ENCODE measurements at places on chromosomes 12 and 14. TPM values are rescaled to one million over a fixed set of nuclear protein-coding genes. Genes with fewer than 3 reads are reported as not detected.

GRCh38 chr14:23033251-23033727, 1.4 kb downstream of the PSMB5 start:
- no peaks in the 10 kb centered on the region for H3K27me3 ChIP-seq
- peaks cover 38% of the 10 kb centered on the region for H3K36me3 ChIP-seq
- H3K4me1 ChIP-seq: peaks cover 39% of the 10 kb centered on the region
- H3K27ac ChIP-seq: peak overlapping the region; percentile 99
- DNase-seq: no peak

- peaks cover 4% of the 10 kb centered on the region for H3K27me3 ChIP-seq
- H3K4me1 ChIP-seq: no peaks in the 10 kb centered on the region
- no peak overlapping the region for H3K27ac ChIP-seq
- H3K4me3 ChIP-seq: no peak overlapping the region
- no peak for DNase-seq
These were observed 539.8 kb downstream of the NRXN3 start for GRCh38 chr14:78709795-78710557.

GRCh38 chr12:95201056-95201670, 16.1 kb downstream of the FGD6 start:
- H3K4me1 ChIP-seq: peaks cover 59% of the 10 kb centered on the region
- peak overlapping the region; percentile 68 for H3K27ac ChIP-seq
- no peak for DNase-seq
- no peaks in the 10 kb centered on the region for H3K27me3 ChIP-seq

DNA sequence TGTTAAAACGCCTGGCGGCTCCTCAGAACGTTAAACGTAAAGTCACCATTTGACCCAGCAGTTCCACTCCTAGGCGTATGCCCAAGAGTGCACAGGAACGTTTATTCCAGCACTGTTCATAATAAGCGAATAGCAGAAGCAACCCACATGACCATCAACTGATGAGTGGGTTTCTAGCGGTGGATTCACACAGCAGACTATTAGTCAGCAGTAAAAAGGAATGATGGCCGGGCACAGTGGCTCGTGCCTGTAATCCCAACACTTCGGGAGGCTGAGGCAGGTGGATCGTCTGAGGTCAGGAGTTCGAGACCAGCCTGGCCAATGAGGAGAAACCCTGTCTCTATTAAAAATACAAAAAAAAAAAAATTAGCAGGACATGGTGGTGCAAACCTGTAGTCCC, 22.4 kb upstream of the FBRSL1 start:
- no peak overlapping the region for H3K4me3 ChIP-seq
- H3K27ac ChIP-seq: no peak overlapping the region
- H3K36me3 ChIP-seq: no peaks in the 10 kb centered on the region
- peaks cover 15% of the 10 kb centered on the region for H3K27me3 ChIP-seq
- no peak for DNase-seq

GRCh38 chr14:89811954-89812575, 142.5 kb downstream of the EFCAB11 start:
- no peaks in the 10 kb centered on the region for H3K27me3 ChIP-seq
- H3K4me1 ChIP-seq: peaks cover 28% of the 10 kb centered on the region
- no peak overlapping the region for H3K4me3 ChIP-seq
- no peaks in the 10 kb centered on the region for H3K36me3 ChIP-seq
- H3K27ac ChIP-seq: no peak overlapping the region

DNA sequence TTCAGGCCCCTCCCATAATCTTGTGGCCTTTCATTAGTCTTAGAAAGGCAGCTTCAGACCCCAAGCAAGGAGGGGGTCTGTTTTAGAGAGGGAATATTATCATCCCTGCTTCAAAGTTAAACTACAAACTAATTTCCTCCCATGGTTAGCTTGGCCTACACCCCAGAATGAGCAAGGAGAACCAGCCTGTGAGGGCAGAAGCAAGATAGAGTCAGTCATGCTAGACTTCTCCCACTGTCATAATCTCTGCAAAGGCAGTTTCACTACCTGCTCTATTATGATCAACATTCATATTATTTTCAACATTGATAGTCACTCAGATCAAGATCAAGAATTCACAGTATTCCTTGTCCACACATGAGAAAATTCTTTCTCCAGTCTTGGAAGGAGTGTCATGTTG, 105.1 kb downstream of the GXYLT1 start:
- no peak for DNase-seq
- no peaks in the 10 kb centered on the region for H3K4me1 ChIP-seq
- no peak overlapping the region for H3K27ac ChIP-seq
- no peaks in the 10 kb centered on the region for H3K27me3 ChIP-seq

DNA sequence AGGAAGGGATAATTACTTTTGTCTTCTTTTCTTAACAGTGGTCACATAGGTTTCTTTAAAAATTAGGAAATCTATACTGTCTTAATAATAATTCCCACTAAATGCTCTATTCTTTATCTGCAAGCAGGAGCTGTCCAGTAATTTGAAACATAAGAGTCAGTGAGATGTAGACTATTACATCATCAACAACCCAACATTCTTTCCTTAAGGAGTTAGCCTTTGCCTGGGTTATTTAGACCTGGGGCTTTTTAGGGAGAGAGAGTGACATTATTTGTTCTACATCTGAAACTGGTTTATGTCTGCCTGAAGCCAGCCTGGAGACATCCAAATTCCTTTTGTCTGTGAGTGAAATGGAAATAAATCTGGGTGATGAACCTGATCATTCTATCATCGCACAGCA, 294.4 kb downstream of the TMTC2 start:
- DNase-seq: no peak
- H3K4me3 ChIP-seq: no peak overlapping the region
- no peaks in the 10 kb centered on the region for H3K27me3 ChIP-seq

DNA sequence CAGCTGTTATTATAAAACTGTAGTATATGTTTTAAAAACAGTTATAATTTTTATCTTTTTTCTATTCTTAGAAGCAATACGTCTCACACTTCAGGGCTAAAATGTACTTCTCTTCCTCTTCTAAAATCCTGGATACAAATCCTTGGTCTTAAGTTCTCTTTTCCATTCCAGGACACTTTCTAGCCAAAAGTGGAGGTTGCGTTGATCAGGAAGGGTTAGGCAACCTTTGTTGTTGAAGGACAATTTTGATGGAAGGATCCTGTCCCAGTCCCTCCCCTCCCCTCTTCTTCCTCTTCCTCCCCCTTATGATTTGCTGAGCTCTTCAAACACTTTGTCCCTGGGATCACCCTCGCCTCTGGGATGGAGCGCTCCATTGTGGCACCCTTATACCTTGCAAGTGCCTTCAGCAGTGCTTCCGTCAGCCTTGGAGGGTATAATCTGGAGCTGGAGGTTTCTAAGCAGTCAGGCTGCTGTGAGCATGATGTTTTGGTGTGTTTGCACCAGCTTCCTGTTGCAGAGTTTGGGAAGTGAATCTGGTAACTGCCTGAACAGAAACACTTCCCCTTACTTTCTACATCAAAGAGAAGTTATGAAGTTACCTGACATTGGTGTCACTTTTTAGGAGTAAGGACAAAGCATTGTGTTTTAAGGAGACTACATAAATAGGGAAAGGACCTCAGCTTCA, 87.4 kb upstream of the SLC38A2 start:
- no peak overlapping the region for H3K4me3 ChIP-seq
- peaks cover 74% of the 10 kb centered on the region for H3K4me1 ChIP-seq
- DNase-seq: no peak
- peaks cover 1% of the 10 kb centered on the region for H3K27me3 ChIP-seq

DNA sequence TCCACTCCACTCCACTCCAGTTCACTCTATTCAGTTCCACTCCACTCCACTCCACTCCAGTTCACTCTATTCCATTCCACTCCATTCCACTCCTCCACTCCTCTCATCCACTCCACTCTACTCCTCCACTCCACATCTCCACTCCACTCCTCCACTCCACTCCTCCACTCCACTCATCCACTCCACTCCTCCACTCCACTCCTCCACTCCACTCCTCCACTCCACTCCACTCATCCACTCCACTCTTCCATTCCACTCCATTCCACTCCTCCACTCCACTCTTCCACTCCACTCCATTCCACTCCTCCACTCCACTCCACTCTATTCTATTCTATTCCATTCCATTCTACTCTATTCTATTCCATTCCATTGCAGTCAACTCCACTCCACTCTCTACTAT, 9.8 kb downstream of the SERPINA5 start:
- no peak overlapping the region for H3K4me3 ChIP-seq
- H3K27ac ChIP-seq: no peak overlapping the region
- H3K27me3 ChIP-seq: no peaks in the 10 kb centered on the region
- no peaks in the 10 kb centered on the region for H3K4me1 ChIP-seq

GRCh38 chr14:64906022-64906421, 8.2 kb upstream of the CHURC1 start:
- H3K4me1 ChIP-seq: peaks cover 10% of the 10 kb centered on the region
- H3K27ac ChIP-seq: no peak overlapping the region

GRCh38 chr14:35754671-35755070, 54.4 kb downstream of the RALGAPA1 start:
- DNase-seq: no peak
- no peak overlapping the region for H3K27ac ChIP-seq
- peaks cover 7% of the 10 kb centered on the region for H3K4me1 ChIP-seq

- H3K36me3 ChIP-seq: peaks cover 16% of the 10 kb centered on the region
- H3K27ac ChIP-seq: peak overlapping the region; percentile 94
- peaks cover 29% of the 10 kb centered on the region for H3K4me1 ChIP-seq
- peak overlapping the region; percentile 99 for H3K4me3 ChIP-seq
- H3K27me3 ChIP-seq: peaks cover 9% of the 10 kb centered on the region
These were observed 1.0 kb upstream of the DDX23 start for GRCh38 chr12:48852734-48853688.

- no peak for DNase-seq
- peaks cover 52% of the 10 kb centered on the region for H3K4me1 ChIP-seq
- no peak overlapping the region for H3K4me3 ChIP-seq
- no peaks in the 10 kb centered on the region for H3K36me3 ChIP-seq
- no peaks in the 10 kb centered on the region for H3K27me3 ChIP-seq
- H3K27ac ChIP-seq: no peak overlapping the region
These were observed 141.0 kb upstream of the ARHGAP5 start for GRCh38 chr14:31936115-31936514.

DNA sequence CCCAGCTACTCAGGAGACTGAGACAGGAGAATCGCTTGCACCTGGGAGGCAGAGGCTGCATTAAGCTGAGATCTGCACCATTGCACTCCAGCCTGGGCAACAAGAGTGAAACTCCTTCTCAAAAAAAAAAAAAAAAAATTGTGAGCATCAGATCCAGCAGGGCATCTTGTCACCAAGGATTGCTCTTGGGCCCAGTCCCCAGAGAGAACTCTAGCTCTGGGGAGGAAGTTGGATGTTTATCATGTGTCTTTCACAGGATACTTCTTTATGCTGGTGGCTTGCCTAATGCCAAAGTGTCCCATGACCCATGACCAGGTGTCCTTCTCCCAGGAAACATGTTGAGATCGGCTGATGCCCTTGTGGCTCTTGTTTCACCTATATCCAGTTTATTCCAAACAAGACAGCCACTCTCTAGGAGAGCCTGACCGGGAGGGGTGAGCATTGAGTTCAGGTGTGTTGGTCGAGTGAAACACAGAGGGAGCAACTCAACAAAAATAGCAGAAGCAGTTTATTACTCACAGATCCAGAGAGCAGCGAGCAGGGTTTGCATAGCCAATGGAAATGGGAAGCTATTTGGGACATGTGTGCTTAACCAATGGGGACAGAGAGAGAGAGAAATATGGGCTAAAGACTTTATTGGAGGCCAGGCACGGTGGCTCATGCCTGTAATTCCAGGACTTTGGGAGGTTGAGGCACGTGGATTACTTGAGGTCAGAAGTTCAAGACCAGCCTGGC, 6.6 kb upstream of the TCHP start:
- no peak for DNase-seq
- peaks cover 25% of the 10 kb centered on the region for H3K4me1 ChIP-seq
- no peaks in the 10 kb centered on the region for H3K36me3 ChIP-seq

DNA sequence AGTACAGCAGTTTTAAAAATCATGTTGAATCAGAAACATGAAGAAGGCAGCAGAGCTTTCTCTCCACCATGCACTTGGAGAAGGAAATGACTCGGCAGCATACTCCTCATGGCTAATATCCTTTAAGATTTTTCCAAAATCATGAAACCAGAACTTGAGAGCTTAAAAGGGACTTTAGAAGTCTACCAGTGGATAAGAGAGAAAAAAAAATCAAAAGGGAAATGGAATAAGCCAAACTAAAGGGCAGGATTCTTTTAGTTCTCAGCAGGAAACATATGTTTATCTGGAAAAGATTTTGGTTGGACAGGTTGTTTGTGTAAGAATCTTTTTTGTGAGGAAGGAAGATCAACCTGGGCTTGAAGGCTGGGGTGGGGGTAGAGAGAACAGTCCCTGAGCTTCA, 111.8 kb downstream of the PRKCH start:
- H3K27ac ChIP-seq: no peak overlapping the region
- no peak overlapping the region for H3K4me3 ChIP-seq
- H3K27me3 ChIP-seq: peaks cover 22% of the 10 kb centered on the region
- DNase-seq: no peak

DNA sequence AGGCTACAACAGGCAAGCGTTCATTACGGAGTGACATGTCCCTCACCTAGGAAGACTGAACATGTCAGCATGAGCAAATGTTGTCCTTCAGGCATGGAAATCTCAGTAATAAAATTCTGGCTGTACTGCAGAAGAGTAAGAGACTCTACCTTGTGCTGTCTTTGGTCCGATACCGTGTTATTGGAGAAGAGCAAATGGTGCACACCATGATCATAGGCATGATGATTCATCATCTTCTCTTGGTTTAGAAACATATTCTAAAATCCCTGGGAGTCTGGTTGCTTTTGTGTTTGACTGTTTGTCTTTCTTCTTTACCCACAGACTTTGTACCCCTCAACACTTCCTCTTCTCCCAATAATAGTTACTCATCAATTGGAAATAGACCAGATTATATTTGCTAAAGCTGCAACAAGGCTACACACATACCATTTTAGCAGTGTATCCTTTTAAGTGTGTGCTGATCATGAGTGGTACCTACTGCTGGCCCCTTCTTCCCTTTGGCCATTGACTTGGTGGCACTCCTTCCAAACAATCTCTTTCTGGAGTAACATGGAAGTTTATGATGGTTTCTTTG, 93.5 kb downstream of the RTN1 start:
- DNase-seq: no peak
- H3K4me1 ChIP-seq: no peaks in the 10 kb centered on the region
- H3K4me3 ChIP-seq: no peak overlapping the region
- H3K27me3 ChIP-seq: no peaks in the 10 kb centered on the region
- no peak overlapping the region for H3K27ac ChIP-seq

DNA sequence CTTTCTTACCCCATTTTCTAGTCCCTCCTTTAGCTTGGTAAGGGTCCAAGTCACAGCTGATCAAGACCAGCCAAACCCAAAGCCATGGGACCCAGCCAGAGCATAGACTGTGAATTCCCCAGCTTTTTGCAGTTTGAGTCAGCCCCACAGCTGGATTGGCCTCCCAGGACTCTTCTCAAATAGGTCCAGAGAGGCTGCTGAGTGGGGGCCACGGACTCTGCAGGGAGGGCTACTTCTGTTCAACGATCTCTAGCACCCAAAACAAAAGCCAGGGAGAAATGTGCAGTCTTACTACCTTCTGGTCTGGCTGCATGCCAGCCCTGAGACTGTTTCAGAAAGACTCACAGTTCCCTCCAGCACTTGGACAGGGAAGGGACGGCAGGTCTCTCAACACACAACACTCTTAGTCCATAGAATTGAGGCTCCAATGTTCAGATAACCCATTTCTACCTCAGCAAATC, 1.6 kb downstream of the VDR start:
- peaks cover 16% of the 10 kb centered on the region for H3K27me3 ChIP-seq
- H3K27ac ChIP-seq: peak overlapping the region; percentile 84
- H3K36me3 ChIP-seq: no peaks in the 10 kb centered on the region

GRCh38 chr14:31194661-31195060, 12.9 kb downstream of the HECTD1 start:
- H3K4me1 ChIP-seq: peaks cover 62% of the 10 kb centered on the region
- H3K27ac ChIP-seq: peak overlapping the region; percentile 78
- peaks cover 28% of the 10 kb centered on the region for H3K36me3 ChIP-seq
- H3K27me3 ChIP-seq: no peaks in the 10 kb centered on the region

The PAX9 gene
- 0.28 TPM for total RNA-seq

The RD3L gene
- not detected for total RNA-seq

The ENDOU gene
- total RNA-seq: not detected

The KIF5A gene
- total RNA-seq: 1.2 TPM

The TEX52 gene
- not detected for total RNA-seq
